ENCODE measurements at places on chromosomes 12 and 14.

- DNase-seq = no peak
Observed at GRCh38 chr12:45269412-45269751, 53.5 kb downstream of the ANO6 start.

DNA sequence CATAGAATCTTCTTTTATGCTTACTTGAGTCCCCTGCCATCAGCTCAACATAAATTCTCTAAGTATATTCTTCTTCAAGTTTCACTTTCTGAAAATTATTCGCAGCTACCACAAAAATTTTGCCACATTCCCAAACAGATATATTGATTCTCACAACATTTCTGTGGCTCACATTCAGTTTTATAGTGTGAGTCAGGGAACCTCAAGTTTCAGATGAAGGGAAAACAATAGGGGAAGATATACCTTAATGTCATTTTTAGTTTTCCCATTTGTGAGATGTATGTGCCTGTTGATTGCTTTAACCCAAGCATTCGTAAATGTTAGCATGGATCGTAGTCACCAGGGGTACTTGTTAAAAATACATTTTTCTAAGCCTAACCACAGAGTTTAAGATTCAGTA, 465.8 kb downstream of the CCER1 start:
- no peak for DNase-seq

GRCh38 chr12:29610473-29611170, 113.1 kb upstream of the OVCH1 start:
- DNase-seq = no peak

DNA sequence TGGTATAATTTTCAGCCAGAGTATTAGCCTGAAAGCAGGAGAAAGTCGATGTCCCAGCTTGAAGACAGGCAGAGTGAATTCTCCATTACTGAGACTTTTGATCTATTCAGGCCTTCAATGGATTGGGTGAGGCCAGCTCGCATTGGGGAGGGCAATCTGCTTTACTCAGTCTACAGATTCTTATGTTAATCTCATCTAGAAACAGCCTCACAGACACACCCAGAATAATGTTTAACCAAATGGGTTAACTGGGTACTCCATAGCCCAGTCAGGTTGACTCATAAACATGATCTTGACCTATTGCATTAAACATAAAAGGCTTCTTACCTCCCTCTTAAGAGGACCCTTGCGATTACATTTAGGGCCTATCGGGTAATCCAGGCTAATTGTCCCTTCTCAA, 118.0 kb downstream of the KTN1 start:
- DNase-seq = no peak

DNA sequence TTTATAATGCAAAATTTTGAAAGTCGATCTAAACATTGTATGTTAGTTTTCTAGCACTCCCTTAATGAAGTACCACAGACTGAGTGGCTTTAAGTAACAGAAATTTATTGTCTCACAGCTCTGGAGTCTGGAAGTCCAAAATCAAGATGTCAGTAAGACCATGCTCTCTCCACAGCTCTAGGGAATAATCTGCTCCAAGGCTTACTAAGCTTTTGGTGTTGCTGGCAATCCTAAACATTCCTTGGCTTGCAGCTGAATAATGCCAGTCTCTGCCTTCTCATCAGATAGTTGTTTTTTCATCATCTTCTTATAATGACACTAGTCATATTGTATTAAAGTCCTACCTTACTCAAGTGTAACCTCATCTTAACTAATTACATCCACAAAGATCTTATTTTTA, 102.2 kb downstream of the RASSF9 start:
- DNase-seq = no peak

DNA sequence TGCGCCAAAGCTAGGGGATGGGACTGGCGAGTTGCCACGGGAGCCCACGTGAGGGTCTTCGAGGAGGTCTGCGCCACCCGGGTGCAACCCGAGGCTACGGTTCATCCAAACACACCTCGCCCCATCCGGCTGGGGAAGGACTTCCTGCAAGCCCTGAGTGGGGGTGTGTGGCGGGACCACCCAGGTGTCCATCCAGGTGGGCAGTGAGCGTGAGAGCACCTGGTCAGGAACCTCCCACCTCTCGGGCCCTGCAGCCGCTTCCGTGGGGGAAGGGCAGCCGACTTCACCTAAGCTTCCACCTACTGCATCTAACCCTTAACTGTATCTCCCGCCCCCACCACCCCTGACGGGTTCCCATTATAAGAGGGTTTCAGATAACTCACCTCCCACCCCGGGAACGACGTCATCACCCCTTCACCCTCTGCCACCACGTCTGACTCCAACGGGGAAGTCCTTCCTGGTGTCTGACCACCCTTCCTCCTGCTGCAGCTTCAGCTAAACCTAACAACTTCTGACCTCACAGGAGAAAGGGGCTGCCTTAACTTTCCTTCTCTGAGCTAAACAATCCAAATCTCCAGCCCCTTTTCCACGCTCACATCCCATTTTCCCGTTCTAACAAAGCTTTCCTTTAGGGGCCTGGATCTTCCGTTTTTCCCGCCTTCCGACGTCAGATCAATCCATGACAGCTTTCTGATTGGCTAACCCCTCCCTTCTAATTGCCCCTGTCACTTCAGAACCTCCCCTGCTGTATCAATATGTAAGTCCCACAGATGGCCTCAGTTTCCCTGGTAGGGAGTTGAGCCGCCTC, 27.4 kb upstream of the SMUG1 start:
- peak; percentile 30 for DNase-seq

DNA sequence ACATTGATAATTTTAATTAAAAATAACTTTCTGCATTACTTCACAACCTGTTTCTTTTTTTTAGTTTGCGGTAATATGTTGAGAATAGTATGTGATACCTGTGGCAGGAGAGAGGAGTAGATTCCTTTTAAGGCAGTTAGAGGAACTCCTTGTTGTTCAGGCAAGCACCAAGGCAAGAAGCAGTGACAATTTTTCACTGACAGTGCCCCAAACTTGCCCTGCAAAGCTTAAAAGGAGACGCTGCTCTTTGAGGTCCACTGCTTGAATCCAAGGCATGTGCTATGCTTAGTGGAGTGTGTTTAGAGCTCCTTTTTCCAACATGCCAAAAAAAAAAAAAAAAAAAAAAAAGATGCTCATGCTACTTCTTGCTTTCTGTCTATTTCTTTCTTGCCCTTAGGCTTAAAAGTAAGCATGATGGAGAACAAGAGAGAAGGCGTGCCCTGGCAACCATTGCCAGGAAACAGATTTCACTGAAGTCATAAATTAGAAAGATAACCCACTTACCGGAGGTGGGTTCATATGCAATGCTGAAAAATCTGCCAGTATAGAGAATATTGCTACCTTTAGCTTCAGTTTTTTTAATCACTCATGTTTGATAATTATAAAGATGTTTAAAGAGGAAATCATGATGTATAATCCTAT, 58.3 kb upstream of the DYRK2 start:
- no peak for DNase-seq

DNA sequence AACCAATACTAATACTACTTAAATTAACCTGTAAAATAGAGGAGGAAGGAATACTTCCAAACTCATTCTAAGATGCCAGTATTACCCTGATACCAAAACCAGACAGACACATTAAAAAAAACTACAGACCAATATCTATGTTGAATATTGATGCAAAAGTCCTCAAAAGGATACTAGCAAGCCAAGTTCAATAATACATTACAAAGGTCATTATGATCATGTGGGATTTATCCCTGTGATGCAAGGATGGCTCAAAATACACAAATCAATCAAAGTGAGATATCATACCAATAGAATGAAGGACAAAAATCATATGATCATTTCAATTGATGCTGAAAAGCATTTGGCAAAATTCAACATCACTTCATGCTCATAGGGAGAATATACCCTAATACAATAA, 97.2 kb upstream of the ATXN7L3B start:
- DNase-seq = no peak

DNA sequence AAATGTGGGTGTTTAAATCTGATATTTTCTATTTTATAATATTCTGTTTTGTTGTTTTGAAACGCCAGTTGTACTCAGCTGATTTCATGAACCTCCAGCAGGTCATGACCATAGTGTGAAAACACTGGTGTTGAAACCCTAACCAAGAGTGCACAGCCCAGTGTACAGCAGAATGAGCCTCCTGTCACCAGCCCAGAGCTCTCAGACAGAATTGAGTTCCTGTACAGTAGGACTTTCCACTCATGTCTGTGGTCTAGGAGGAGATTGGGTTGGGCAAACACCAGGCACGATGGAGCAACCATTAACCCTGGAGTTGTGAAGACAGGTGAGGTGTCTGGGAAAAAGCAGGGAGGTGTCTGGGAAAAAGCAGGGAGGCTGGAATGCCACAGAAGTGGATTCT, 908.8 kb downstream of the VRK1 start:
- no peak for DNase-seq

DNA sequence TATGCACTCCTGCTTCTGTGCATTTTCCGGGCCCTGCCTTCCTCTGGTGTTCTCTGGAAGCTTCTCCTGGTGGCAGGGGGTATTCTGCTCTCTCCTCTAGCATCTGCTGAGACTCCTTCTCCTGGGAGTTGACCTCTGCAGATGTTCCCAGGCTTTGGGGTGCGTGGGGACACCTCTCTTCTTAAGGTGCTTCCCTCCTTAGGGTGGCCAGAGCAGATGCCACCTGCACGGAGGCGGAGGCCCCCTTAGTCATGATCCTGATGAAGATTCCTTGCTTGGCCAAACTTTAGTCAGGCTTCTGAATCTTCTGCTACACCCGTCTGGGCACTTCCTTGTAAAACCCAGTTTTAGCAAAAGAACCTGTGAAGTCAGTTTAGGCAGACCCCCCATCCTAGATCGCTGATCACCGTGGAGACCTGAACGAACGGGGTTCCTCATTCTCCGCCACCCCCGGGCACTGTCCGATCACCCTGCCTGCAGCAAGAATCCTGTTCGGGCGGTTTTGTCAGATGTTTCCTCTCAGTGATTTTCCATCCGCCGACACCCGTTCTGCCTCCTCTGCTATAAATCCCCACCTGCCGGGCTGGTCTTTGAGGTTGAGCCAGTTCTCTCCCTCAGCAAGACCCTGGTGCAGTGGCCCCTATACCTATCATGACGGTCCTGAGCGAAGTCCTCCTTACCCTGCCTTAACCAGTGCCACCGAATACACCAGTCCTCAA, 111.9 kb downstream of the CALM1 start:
- DNase-seq = no peak

- no peak for DNase-seq
Observed at GRCh38 chr12:105222284-105222655, 13.7 kb downstream of the APPL2 start.

DNA sequence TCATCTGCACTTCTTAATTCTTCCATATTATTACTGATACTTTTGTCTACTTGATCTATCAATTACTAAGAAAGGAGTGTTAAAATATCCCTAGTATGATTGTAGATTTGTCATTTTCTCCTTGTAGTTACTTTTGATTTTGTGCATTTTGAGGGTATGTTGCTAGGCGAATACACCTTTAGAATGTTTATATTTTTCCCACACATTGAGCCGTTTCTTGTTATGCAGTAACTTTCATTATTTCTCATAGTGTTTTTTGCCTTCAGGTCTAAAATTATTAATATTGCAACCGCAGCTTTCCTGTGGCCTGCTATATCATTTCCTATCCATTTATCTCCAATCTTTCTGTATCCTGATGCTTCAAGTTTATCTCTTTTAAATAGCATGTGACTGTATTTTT, 44.6 kb upstream of the C12orf42 start:
- DNase-seq = no peak

DNA sequence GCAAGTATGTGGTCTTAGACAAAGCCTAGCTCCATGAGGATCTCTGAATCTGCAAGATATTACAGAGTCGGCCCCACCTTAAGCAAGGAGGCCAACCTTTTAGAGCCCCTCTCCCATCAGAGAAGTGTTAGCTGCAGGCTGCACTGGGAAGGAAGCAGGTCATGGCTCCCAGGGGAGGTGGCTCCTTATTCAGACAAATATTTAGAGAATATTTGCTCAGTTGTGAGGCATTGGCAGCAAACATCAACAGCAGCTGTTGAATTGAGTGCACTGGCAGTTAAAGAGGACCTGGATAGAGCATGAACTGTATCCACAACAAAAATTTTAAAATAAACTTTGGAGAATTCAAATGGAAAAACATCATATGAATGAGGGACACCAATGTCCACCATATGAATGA, 44.7 kb downstream of the FSCB start:
- DNase-seq = no peak

DNA sequence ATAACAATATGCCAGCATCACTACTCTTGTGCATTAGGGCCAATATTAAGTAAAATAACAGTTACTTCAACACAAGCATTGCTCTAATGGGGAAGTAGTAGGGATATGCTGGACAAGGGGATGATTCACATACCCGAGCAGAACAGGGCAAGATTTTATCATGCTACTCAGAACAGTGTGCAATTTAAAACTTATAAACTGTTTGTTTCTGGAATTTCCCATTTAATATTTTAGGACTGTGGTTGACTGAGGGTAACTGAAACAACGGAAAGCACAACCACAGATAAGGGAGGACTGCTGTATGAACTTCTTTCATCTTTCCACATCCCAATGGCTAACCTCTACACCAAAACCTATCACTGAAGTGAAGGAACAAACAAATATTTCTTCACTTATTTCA, 36.8 kb downstream of the SARNP start:
- DNase-seq = peak; percentile 31

GRCh38 chr12:128903236-128903635, 50.0 kb downstream of the GLT1D1 start:
- DNase-seq = no peak

DNA sequence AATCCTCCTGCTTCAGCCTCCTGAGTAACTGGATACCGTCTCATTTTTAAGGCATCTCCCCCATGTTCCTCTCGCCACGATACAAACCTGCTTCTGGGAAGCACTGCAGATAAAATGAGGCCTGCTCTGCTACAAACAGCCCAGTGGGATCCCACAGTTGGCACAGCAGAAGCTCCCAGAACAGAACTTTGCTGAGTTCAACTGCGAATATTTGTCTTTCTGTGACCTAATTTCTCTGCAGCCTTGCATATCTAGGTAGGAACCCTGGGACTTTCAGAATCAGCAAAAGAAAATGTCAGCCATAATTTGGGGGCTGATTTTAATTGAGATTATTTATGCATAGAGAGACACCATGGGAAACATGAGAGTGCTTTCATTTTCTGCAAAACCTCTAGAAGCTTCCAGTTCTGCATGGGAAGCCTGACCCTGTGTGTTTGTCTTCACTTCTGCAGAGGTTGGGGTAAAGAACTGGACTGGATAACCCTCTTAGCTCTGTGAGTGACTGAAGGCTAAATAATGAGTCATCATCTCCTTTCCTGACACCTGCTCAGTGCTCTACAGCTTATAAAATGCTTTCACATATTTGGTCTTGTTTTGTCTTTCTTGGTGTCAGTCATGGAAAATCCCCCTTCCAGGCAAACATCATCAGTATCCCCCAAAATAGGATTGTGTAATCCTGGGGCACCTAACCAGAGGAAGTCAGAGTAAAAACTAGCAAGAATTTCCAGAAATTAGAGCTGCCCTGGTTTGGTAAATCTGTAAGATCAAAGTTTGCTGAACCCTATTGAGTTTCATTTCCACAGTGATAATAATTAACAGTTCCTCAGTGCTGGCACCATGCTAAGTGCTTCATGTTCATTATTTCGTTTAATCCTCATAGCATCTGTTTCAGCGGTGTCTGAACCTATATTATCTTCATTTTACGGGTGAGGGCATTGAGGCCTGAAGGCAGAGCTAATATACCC, 185.8 kb downstream of the SLC15A4 start:
- DNase-seq = no peak
